Endothelial cell (in vitro differentiated cells): ENCODE measurements at places on chromosomes 7 and 10.

DNA sequence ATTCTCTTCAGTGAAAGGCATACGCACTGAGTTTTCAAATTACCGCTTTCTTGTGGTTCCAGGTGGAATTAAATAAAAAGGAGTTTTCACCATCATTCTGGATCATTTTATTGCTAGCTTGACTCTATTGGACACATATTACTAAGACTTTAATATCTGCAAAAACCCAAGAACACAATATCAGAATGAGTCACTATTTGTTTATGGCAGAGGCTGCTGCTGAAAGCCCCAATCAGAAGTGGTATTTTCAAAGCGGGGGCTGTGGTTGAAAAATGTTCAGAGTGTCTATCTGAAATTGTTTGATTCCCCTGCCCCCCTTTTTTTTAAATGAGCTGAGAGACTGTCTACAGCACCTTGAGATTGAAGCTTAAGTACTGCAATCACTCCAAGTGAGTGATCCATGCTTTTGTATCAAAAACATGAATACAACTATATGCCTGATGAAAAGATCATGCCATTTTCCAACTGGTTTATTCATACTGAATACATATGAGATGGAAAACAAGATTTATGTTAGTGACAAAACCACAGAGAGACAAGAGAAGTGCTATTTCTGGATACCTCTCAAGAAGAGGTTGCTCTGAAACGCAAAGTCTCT, 376.4 kb downstream of the HTR7 start:
- DNase-seq: no peak

GRCh38 chr10:20446561-20447193, 450.4 kb downstream of the NEBL start:
- no peak for DNase-seq

DNA sequence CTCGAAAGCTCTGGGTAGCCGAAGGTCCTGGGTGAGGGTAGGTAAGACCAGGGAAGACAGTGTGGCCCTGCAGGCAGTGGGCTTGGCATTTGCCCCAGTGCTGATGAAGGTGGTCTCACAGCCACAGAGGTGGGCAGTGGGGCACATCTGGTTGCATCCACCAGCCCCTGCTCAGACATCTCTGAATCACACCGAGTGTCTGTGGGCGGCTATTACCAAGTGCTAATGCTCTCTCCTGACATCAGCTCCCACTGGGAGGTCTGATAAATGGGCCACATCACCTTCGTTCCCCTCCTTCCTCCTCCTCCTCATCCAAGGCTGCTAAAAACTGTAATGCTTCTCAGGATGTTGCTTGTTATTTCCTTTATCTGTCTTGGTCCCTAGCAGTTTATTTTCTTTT, 330.9 kb upstream of the COBL start:
- no peak for DNase-seq

- DNase-seq: no peak
These were observed 89.2 kb downstream of the RNF216 start for GRCh38 chr7:5692112-5692844.

DNA sequence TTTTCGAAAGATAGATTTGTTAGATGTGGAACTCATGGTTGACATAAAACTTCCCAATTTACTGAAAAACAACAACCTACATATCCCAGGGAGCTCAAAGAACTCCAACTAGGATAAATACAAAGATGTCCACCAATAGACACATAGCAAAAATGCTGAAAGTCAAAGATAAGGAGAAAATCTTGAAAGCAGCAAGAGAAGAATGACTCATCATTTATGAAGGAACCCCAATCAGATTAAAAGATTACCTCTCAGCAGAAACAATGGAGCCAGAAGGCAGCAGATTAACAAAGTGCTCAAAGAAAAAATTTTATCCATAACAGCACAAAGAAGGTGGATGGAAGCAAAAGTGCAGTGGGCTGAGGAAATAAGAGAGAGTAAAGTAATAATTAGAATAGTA, 908.6 kb downstream of the SORCS3 start:
- no peak for DNase-seq

- DNase-seq: no peak
These were observed 54.5 kb downstream of the ORC5 start for GRCh38 chr7:104153287-104153686.

- DNase-seq: no peak
These were observed 99.6 kb downstream of the CHST15 start for GRCh38 chr10:123993534-123994416.

DNA sequence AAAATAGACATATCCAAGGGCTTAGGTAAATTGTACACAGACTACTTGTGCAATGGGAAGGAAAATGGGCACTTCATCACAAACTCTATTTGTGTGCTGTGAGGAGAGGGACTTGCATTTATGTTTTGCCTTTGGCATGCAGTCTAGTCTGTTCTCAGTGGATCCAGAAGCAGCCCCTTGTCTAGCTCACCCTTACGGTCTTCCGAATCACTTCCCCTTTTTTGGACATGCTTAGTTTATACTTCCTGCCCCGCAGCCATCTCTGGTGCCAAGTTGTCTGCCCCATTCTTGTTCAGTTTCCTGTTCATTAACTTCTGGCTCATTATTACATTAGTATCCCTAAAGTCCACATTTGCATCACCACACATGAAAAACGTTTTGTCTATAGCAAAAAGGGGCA, 161.6 kb downstream of the NRCAM start:
- DNase-seq: no peak

- DNase-seq: no peak
These were observed 49.6 kb downstream of the PLPP4 start for GRCh38 chr10:120506674-120507073.

DNA sequence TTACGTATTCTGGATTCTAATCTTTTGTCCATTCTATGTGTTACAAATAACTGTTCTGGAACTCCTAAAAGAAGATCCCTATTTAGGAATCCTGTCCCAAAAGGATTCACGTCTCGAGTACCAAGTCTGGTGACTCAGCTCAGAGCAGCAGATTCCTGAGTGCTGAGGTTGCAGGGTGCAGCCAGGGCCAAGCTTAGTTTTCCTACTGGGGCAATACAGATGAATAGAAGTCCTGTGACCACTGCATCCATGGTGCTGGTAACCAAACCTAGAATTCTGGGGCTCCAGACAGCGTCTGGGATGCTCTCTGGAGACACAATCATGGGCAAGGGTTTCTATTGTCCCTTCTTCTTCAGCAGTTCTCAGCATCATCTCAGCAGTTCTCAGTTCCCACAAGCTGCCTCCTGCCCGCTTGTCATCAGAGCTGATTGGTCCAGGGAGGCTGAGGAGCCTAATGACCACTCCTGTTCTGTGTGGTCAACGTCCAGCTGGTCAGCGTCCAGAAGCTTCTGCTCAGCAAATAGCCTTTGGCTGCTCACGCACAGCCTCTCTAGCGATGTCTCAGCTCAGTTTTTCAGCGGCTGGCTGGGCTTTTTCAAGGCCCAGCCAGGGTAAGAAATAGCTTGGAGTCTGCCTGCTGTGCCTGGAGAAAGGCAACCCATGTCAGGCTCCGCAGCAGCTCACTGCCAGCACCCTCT, 50.4 kb upstream of the C7orf33 start:
- DNase-seq: no peak

DNA sequence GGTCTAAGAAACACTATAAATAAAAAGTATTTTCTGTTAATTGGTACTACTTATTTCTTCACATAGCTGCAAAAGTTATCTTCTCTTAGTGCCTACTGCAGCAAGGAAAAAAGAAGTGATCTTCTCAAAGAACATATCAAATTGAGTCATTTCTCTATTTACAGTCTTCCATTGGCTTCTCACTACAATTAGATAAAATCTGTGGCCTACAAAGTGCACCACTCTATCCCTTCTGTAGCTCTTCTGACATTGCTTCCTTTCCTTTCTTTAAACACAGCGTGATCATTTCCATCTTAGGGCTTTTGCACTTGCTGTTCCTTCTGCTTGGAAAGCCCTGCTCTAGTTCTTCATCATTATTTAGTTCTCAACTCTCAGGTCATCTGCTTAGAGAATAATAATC, 44.7 kb downstream of the MXI1 start:
- DNase-seq: no peak

GRCh38 chr10:89591796-89592271, 53.2 kb downstream of the PANK1 start:
- DNase-seq: no peak

DNA sequence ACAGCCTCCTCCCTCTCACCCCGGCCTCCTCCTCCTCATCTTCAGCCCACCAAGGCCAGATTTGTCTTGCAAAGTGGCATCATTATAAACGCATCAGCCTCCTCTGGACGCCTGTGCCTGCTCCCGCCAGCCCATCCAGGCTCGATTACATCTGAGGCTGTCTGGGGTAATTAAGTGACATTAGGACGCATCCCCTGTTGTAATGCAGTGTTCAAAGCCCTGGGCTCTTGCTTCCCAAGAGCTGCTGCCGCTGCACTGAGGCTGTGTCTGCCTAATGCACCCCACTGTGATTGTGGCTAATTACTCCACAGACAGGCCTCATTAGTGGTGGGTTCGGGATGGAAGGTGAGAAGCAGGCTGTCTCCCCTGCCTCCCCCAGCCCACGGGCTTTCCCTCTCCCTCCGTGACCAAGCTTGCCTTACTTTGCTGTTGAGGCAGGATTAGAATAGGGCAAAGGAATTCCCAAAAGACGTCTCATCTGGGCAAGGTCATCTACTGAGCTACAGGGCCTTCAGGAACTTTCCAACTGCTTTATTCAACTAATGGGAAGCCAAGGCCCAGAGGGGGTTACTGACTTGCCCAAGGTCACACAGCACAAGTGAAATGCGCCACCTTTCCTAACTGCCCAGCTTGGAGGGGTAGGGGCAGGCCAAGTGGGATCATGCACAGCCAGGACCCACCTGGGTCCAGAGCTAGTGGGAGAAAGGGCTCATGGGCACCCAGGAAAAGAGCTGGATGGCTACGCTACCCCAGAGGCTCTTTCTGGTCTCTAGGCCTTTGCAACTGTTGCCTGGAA, 66.2 kb upstream of the PCBD1 start:
- DNase-seq: no peak

DNA sequence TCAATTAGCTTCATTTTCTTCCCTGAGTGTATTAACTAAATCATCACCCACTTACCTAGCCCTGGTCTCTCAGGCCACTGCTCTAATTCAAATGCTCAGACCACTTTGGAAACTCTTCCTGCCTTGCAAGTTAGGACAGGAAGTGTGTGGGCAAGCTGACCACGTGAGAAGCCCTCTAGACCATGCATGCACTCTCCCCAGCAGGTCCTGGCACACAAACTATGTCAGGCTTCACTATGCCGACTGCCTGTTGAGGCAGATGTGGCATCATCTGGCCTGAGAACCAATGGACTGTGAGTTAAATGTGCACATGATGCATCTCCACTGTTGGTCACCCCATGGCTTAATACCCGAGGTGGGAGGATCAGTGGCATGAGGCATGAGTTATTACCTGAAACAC, 439.6 kb downstream of the GRID1 start:
- DNase-seq: no peak

DNA sequence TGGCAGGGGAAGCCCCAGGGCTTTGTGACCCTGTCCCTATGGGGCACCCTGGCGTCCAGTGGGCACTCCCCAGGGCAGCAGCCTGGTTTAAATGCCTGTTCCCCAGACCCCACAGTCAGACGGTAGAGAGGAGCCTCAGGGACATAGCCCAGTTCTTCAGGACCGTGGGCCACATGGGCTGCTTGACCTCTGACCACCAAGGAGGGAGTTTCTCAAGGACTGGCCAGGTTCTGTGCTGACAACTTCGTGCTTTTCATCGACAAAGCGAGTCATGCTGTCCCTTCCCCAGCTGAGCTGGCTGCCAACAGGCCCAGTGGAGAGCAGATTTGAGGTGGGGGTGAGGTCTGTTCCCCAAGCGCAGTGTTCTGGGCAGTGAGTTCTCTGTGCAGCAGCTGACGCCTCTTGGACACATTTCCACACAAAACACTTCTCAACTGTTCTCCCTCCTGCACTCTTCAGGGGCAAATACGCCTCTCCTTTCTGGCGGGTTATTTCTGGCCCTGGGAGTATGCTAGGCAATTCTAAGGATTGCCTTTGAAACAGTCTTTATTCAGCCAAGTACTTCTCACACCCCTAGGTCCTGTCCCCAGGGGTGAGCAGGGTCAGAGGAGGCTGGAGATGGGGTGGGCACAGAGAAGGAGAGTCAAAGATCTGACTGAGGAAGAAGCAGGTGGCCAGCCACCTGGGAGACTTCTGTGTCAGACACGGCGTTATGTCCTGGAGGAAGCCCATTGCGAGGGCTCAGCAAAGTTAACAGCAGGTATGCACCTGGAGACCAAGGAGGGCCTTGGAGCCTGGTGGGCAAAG, 57.3 kb upstream of the CAMK2B start:
- DNase-seq: no peak

DNA sequence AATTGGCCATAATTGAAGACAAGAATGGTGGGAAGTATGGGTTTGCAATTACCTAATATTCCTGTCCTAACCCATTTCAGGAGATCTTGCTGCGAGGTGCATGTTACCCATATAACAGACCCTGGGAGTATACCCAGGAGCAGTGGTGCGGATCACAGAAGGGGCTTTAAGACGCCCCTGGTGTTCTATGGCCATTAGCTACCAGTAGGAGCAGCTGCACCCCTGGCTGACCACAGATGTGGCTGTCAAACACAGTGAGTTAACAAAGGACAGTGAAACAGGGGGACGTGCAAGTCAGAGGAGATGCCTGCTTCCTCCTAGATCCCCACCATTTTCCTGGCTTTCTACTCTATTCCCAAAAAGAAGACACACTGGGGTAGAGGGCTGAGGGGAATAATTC, 25.2 kb downstream of the AOC1 start:
- DNase-seq: no peak

DNA sequence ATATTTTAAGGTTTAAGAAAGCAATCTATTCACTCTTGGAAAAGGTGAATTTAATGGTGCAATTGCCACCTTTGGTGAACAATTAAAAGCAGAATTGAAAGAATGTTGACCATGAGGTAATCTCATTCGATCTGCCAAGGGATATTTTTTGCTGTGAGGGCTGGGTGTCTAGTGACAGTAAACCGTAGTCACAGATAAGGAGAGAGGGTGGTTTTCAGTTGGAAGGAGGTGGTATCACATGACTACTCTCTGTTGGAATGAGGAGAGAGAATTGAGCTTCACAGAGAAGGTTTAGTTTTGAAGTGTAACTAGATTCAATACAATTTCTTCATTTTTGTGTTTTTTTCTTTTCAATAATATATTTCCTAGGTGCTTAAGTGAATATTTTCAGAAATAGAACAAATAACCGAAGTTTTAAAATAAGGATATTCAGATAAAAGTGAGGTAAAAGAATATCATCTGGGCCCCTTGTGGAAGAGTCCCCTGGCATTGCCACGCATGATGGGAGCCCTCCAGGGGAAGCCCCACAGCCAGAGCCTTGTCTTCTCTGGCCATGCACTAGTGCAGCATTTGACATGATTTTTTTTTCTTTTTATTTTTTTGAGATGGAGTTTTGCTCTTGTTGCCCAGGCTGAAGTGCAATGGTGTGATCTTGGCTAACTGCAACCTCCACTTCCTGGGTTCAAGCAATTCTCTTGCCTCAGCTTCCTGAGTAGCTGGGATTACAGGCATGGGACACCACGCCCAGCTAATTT, 73.4 kb downstream of the GPR141 start:
- no peak for DNase-seq

- DNase-seq: no peak
These were observed 11.5 kb downstream of the NPFFR1 start for GRCh38 chr10:70271996-70272924.
